ENCODE measurements at places on chromosomes 4 and X.

GRCh38 chr4:166043801-166044200, 170.8 kb downstream of the TLL1 start:
- no peak for DNase-seq

- DNase-seq = peak; percentile 80
These were observed 347.1 kb downstream of the GBA3 start for GRCh38 chr4:23039818-23040217.

- DNase-seq = no peak
These were observed 619 bp upstream of the PDK3 start for GRCh38 chrX:24464498-24464835.

DNA sequence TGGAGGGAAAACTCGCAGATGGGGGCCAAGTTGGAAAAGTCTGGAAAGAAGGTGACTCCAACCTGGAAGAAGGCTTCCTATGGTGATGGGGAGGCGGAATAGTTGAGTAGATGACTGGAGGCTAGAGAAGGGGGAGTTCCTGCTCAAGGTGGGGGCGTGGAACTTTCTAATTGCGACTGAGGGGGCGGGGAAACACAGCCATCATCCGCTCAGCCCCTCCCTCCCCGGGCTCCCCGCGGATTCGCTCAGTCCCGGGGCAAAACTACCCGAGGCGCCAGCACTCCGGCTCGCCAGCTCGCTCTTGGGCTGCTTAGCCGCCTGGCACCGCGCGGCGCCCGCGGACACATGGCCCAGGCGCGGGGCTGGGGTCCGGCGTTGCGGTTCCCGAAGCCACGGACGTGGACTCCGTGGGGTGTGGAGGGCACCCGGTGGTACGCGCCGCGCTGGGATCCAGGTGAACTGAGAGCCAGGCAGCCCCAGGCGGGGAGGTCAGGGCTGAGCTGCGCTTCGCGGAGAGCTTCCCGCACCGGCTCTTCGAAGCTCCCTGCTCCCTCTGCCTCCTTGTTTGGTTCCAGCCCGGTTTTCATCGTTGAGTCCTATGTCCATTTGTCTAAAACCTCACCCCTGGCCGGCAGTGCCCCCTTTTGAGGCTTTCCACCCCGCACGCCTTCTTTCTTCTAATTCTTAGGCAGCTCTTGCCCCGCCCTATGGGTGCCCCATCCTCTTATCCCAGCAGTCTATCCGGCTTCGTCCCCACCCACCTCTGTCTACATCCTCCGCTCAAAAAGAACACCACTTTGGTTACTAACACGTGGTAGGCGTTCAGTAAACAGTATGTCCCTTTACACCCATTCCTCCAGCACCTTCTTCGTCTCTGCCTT, 38.9 kb downstream of the STARD8 start:
- no peak for DNase-seq

DNA sequence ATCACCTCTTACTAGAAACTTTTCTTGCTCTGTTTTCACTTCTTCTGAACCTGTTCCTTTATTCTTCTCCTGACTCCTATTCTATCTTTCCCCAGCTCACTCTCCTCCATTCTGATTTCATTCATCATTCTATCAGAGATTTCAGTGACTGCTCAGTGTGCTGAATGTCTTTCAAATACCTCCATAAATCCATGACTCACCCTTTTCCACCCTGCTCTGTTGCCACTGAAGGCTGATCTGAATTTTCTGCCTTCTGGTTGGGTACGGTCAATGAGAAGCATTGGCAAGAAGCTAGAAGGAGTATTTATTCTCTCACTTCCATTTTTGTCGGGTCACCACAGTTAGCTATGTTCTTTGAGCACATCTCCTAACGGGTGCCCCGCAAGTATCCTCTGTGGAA, 265.9 kb downstream of the CBLL2 start:
- DNase-seq = peak; percentile 54

GRCh38 chr4:186932196-186932595, 208.5 kb upstream of the FAT1 start:
- DNase-seq = no peak

DNA sequence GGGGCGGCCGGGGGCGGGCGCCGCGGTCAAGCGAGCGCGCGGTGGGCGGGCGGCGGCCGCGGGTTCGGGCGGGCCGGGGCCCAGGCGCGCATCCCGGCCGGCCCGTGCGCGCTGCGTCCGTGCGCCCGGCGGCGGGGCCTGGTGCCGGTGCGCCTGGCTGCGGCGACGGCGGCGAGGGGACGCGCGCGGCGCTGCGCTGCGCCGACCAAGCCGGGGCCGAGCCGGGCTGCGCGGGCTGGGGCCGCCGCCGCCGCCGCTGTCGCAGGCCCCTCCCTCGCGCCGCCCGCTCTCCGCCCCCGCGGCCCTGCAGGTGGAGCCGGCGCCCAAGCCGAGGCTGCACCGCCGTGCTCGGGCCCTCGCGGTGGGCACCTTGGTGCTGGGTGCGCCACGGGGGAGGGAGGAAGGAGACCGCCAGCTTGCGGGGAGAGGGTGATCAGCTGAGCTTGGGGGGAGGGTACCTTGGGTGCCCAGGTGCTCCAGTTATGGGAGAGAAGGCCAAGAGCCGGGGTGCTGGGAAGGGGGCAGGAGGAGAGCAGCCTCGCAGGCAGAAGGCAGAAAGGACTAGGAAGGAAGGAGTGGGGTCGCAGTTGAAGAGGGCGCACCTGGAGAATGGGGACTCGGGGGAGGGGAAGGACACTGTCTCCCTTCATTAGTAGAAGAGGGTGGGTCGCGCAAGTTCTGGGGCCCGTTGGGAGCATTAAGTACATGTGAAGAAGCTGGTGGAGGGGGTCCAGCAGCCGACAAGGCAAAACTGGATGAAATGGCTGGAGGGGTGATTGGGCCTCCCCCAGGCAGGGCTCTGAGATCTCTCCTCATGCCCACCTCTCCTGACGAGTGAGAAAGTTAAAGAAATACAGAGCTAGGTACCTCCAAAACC, at the start of gene PPP2R2C:
Gene PPP2R2C (minus strand): TSS at position 228 of the 877 bp plus-strand sequence. CDS start 385 bp downstream, outside the sequence.
- DNase-seq = no peak

- DNase-seq = no peak
These were observed 144.2 kb upstream of the WDR1 start for GRCh38 chr4:10260777-10261176.

GRCh38 chr4:187017147-187017546, 293.5 kb upstream of the FAT1 start:
- no peak for DNase-seq

GRCh38 chr4:129490516-129490915, 394.6 kb downstream of the C4orf33 start:
- no peak for DNase-seq

DNA sequence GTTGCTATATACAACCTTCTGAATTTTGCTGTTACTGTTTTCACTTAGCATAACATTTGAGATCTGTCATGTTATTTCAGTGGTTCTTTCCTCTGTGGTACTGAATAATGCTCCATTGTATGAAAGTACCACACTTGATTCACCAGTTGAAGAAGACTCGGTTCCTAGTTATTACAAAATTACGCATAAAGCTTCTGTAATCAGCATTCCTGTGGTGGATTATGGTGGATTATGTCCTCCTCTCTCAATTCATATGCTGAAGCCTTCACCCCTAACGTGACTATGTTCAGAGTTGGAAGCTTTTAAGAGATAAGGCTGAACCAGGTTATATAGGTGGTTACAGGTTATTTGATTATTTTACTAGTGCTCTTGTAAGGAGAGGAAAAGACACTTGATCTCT, 2143.5 kb upstream of the AGA start:
- DNase-seq = no peak

Data from fibroblast of skin of back (primary cell).